ENCODE measurements at places on chromosomes 12 and 14.
A peak's percentile ranks its signal among the peaks of the same experiment; 100 is the strongest.

DNA sequence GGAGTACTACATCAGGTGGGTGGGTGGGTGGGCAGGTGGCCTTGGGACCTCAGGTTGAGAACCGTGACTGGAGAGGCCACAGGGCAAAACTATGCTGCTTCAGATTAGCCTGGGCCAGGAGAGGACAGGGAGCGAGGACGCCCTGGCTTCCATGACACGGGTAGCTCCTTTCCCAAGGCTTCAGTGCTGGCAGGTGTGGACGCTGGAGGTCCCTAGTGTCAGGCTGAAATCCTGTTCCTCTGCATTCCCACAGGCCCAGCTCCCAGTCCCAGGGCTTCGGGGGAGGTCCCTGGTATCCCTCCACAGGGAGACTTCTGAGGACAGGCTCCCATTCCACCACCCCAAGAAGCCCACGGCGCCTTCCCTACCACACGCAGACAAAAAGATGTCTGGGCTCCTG is 31.6 kb downstream of the CCDC92 start:
- no peak for DNase-seq

DNA sequence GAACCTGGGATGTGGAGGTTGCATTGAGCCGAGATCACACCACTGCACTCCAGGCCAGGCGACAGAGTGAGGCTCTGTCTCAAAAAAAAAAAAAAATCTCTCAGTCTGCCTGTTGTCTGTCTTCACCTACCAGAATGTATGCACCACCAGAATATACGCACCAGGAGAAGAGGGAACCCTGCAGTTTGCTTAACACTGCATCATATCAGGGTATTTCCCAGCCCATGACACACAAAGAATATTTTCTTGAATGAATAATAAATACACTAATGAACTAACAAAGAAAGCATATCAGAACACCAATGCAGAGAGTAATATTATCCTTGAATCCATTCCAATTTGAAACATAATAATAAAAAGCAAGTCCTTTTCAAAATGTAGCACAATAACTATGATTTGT is 44.2 kb upstream of the FOXN3 start:
- DNase-seq, result no peak

DNA sequence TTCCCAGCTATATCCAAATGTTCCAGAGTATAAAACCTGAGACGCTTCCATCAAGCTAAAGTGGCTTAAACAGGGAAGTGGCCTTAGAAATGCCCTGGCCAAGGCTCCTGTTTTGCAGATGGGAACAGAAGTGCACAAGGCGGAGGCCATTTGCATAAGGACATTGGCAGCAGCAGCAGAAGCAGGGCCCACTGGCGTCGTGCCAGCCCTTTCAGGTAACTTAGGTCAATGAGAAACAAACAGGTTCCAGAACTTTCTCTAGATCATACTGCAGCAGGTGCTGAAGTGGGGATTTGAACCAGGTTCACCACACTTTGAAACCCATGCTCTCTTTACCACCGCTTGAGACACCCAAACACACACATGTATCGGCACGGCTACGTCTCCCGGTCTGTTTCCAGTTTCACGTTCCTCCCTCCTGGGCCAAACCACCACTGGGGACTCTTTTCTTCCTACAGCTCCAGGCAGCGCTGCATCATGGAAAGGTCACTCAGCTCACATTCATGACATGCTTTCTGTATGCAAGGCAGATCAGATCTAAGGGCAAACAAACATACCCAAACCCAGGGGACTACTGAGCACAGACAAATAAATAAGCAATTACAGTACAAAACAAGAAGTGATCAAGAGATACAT is 46.0 kb upstream of the PLEKHG6 start:
- peak; percentile 37 for DNase-seq

- no peak for DNase-seq
Observed at GRCh38 chr12:50313256-50313931, 30.1 kb upstream of the LIMA1 start.

GRCh38 chr12:123095078-123095881 is 55.6 kb downstream of the PITPNM2 start:
- DNase-seq, result no peak

DNA sequence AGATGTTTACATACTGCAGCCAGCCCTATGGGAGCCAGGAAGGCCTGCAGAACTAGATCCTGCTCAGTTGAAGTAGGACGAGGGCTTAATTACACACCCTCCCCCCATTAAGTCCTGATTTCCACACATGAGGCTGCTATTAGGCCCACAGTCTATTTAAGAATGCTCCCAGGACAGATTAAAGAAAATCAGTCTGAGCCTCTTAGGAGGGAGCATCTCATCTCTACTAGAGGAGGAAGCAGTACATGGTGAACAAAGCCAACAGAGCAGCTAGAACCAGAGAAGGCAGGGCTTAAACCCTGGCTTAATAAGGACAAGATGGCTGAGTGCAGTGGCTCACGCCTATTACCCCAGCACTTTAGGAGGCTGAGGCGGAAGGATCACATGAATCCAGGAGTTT is 55.8 kb upstream of the ARHGAP5 start:
- DNase-seq, result no peak

DNA sequence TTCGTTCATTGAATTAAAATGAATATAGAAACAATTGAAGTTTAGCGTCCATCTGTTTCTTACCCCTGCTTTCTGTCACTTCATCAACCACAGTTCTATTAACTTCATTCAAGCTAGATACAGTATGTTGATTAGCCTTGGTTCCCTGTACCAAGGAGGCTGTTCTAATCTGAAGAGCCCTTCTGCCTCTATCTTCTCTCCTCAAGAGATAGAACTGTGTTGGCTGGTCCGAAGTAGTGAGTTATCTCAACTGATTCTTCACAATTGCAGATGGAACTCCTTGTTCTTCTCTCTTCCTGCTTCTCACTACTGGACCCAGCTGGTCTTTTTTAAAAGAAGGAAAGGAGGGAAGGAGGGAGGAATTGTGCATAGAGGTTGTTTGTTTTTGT is 82.1 kb upstream of the TRAF3 start:
- no peak for DNase-seq

GRCh38 chr12:90102957-90103652 is 394.5 kb upstream of the ATP2B1 start:
- peak; percentile 25 for DNase-seq

DNA sequence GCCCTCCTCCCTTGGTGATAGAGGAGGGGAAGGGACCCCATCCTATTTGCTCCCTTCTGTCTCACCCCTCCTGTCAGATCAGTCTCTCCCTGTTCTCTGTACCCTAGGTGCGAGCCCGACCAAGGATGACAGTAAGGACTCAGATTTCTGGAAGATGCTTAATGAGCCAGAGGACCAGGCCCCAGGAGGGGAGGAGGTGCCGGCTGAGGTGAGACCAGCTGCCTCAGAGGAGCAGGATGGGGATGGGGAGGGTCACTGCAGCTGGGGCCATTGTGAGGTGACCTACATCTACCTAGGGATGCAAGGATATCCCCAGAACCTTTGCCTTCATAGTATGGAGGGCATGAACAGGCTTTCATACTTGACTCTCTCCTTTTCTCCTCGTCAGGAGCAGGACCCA is 22.2 kb downstream of the AGAP2 start:
- no peak for DNase-seq

GRCh38 chr14:58082491-58083098 is 69.4 kb downstream of the ARMH4 start:
- no peak for DNase-seq

DNA sequence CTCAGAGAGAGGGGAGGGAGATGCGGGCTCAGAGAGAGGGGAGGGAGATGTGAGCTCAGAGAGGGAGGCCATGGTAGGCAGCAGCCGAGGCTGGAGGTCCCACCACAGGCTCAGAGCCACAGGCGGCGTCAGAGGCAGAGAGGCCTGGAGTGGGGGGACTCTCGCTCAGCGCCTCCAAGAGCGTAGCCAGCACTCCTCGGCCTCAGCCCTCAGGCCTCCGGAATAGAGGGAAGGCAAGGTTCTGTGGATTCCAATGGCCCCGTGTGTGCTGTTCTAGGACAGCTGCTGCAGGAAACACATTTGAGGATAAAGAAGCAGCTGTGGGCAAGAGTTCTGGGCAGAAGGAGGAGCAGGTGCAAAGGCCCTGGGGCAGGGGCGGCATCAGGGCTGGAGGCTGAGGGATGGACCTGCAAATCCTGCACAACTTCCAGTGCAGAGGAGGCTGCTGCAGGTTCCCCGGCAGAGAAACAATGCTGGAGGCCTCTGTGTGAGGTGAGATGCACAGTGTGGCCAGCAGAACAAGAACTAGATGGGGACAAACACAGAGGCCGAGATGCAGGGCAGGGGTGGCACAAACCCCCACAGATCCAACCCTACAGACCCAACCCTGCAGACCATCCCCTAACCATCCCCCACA is 59.1 kb upstream of the GALNT9 start:
- DNase-seq, result no peak

- no peak for DNase-seq
Observed at GRCh38 chr12:10989107-10989506, 2.4 kb upstream of the TAS2R50 start.
